ENCODE measurements at places on chromosomes 13 and 19.
A peak's percentile ranks its signal among the peaks of the same experiment; 100 is the strongest.

DNA sequence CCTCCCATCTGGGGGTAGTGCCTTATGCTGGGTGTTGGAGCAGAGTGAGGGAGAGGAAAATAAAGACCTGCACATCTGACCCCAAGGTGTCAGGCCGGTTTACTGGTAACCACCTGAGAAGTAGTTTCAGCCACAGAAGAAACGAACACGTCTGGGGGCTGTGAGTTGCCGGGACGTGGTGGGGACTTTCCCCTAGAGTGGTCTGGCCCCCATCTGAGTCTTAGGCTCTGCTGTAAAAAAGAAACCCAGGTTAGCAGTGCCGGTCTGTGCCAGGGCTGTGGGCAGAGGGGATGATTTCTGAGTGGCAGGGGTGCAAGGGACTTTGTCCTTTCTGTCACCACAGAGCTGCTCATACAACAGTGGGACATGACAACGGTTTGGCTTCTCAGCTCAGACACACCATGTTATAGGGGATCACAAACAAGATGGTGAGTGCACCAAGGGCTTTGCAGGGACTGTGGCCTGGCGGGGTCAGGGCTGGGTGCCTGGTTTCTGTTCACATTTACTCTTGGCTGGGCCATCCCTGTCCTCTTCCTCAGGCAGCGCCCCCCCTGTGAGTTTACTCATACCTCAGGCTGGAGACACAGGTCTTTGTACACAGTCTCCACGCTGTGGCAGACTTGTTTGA, 9.0 kb downstream of the GCDH start:
- DNase-seq, result no peak

DNA sequence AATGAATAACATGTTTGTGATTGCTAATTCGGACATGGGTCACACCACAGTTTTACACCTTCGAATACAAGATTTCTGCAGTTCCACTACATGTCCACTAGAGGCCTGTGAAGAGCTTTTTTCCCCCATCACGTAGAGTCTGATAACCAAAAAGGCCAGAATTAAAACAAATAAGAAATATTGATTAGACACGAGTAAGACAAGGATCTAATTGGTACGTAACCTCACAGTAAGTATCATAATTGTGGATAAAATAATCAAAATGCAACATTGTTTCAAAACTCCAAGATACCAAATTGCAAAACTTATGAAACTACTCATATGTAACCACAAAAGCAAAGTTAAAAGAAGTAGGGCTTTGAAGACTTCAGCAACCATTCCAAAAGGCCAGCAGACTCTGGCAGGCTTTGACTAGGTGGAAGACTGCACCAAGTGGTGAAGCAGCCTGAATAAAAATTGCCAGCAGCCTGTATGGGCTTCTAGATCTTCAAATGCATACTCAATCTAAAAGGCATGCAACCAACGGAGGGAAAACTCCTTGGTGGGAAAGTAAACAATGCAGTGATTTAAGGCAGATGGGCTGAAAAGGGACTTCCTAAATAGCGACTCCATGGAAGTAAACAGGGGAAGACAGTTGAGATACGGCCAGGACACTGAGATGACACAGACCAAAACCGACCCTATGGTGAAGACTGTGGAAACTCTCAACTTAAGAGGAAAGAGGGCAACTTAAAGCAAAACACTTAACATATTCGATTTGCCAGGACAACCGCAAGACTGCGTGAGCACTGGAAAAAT, 56.7 kb downstream of the STARD13 start:
- no peak for DNase-seq

GRCh38 chr19:51024924-51025323, 1.5 kb downstream of the KLK11 start:
- no peak for DNase-seq

DNA sequence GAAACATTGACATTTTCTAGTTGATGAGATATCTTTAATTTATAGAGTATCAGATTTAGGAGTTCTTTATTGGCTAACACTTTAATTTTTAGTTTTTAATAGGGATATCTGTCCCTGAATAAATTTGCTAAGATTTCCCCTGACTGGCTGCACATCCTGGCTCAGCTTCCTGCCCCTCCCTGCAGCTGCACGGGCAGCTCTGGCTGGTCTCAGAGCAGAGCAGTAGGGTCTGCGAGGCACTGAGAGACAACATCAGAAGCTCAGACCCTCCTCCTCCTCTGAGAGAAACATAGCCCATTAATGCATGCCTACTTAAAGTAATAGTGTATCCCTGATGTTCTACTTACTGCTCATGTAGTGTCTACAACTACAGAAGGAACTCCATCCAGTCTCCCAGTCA, 139.2 kb downstream of the TNFSF13B start:
- no peak for DNase-seq

- no peak for DNase-seq
Observed at GRCh38 chr19:1066251-1066747, 668 bp upstream of the ARHGAP45 start.

DNA sequence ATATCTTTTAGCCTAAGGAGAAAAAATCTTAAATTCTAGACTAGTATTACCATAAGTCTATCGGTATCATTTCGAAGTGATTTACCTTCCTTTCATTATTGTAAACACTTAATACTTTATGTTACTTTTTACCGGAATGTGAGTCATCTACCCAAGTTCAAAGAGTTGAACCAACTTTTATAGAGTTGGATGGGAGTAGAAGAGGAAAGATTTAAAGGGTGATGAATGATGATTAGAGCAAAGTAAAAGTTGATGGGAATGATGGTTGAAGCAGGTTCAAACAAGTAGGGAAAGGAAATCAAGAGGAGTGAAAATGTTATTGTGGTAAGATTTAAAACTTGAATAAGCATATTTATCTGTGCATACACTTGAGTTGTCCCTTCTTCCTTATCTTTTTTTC, 11.3 kb upstream of the LPAR6 start:
- DNase-seq, result no peak

- DNase-seq, result no peak
Observed at GRCh38 chr19:4620675-4621074, 18.6 kb upstream of the TNFAIP8L1 start.

DNA sequence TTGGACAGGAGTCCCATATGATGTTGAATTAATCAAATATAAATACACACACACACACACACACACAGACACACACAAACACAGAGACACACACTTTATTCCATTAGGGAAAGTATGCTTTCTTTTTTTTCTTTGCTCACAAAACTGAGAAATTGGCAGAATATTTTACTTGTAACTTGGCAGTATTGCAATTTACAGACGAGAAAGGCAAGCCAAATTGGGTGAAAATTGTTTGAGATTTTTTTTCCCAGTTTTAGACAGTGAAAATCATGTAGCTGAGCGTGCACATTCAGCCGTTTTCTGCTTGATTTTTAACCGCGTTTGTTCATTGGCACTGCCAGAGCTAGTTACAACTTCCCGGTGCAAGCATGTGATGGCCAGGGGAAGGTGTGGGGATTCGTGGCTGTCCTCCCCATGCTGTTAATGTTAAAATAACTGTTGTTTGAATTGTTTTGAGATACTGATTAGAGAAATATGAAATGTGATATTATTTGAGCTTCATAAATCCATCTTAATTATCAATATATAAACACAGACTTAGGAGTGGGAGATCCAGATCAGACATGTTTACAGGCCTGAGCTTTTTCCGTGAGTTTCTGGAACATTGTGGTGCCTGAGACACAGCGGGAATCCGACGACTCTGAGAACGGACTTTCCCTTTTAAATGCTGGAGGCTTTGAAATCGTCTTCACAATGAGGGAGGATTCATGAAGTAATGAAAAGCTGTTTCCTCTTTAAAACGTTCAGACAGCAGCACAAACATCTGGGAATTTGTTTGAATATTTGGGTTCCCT, 125.5 kb downstream of the KCNRG start:
- no peak for DNase-seq

- DNase-seq, result no peak
Observed at GRCh38 chr19:52197964-52198363, 8.1 kb downstream of the PPP2R1A start.

- no peak for DNase-seq
Observed at GRCh38 chr19:51295382-51296126, 15.9 kb upstream of the IGLON5 start.

DNA sequence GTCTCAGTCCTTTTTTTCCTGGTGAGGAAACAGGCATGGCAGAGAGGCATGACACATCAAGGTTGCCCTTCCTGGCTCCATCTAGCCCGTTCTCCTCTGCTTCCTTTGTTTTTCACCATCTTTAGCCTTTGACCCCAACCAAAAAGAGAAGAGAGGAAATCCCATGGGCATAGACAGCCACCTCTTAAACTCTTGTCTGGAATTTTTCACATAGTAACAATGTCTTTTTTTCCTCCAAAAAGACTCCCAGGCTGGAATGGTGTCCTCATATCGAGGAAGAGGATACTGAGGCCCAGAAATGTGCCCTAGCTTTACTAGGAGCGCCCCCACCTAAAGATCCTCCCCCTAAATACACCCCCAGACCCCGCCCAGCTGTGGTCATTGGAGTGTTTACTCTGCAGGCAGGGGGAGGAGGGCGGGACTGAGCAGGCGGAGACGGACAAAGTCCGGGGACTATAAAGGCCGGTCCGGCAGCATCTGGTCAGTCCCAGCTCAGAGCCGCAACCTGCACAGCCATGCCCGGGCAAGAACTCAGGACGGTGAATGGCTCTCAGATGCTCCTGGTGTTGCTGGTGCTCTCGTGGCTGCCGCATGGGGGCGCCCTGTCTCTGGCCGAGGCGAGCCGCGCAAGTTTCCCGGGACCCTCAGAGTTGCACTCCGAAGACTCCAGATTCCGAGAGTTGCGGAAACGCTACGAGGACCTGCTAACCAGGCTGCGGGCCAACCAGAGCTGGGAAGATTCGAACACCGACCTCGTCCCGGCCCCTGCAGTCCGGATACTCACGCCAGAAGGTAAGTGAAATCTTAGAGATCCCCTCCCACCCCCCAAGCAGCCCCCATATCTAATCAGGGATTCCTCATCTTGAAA, at the start of gene GDF15:
TSS of gene GDF15 (plus strand) at position 484 of the 868 bp plus-strand sequence. CDS start at position 516, 32 bp downstream.
- peak; percentile 95 for DNase-seq

DNA sequence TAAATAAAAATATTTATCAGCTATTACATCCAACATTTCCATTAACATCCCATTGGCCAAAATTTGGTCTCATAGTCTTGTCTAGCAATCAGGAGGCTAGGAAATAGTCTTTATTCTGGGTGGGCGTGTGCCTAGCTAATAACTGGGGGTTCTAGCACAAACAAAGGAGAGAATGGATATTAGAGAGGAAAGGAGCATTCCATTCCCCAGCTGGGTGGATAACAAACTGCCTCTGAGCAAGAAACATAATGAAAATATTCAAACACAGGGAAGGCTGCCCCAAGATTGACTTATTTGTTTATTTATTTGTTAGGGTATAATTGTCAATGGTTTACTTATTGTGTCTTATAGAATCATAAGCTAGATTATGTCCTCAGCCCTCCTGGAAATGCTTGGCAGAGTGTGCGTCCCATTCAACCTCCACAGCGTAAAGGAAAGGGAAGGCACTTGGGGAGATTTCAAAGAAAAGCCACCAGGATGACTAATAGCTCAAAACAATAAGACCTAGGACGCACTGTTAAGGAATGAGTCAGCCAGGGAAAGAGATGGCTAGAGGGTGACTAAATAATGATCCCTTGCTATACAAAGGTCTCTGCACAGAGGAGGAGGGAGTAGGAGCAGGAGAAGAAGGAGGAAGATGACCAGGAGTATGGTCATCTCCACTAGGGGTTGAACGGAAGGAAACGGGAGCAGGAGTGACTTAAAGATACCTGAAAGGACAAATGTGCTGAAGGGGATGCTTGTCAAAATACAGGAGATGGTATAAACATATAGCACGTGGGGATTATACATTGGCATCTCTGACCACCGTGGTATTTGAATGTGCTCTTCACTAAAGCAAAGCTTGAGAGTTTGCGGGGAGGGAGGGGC, 23.5 kb upstream of the USP12 start:
- no peak for DNase-seq

DNA sequence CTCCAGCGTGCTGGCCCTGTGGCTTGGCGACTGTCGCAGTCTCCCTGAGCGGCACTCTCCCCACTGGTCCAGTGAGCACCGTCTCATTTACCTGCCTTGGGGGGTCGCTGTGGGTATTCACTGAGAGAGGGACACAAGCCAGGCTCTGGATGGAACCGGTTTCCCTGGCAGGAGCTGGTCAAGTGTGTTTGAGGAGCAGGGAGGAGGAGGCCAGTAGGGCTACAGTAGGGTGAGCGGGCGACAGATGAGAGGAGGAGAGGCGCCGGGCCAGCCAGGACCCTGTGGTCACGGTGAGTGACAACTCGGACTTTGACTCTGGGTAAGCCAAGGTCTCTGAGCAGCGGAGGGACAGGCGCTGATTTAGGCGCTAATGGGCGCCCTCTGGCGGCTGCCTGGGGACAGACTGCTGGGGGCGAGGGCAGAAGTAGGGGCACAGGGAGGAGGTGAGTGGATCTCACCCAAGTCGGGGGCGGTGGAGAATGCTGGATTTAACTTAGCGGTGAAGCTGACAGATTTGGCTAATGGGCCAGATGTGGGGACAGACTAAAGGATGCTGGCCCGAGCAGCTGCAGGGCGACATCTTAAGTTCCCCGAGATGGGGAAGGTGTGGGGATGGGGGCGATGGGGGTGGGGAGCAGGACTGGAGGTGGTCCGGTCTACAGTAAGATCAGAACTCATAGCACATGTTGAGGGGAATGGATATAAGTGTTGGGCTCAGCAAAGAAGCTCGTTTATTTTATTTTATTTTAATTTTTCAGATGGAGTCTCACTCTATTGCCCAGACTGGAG, 4.7 kb upstream of the PRMT1 start:
- peak; percentile 84 for DNase-seq

DNA sequence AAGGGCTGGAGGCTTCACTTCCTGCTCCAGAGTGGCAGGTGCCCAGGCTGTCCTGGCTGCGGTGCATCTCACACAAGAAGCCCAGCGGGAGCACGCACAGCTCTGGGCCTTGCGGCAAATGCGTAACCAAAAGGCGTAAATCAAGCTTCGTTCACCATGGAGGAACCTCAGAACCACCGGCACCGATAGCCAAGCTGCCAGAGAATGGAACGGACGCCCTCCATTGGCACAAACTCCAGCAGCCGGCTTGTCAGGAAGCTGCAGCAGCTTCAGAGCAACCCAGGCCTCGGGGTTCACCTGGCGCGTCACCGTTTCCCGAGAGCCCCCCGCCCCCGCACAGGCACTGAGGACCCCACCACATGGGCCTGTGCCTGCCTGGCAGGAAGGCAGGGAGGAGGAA, 76.7 kb downstream of the RASA3 start:
- DNase-seq, result no peak

DNA sequence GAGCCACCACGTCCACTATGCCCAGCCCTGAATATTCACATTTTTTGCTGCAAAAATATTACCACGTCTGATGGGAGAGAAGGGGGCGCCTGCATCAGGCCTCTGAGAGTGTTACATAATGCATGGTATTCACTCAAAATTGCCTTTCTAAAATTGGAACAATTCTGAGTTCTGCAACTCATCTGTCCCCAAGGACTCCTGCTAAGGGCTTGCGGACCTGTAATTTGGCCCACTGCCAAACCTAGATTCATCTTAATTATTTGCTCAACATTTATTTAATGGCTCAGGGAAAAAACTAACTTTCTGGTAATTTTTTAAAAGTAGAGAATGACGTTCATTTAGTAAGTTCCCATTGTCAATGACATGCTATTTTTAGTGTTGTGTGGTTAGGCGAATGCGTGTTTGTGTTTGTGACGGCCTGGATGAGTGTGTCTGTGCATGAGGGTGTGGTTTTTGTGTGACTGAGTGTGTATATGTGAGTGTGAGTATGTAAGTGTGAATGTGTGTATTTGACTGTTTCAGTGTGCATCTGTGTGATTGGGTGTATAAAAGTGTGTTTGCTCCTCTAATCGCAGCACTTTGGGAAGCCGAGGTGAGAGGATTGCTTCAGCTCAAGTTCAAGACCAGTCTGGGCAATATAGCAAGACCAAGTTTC, 8.8 kb downstream of the INAFM1 start:
- no peak for DNase-seq

- no peak for DNase-seq
Observed at GRCh38 chr13:98954313-98954712, 23.6 kb downstream of the DOCK9 start.
